ENCODE measurements at places on chromosomes 6 and 20.
A peak's percentile ranks its signal among the peaks of the same experiment; 100 is the strongest.

- no peak for DNase-seq
Observed at GRCh38 chr6:137840252-137840651, 26.8 kb upstream of the TNFAIP3 start.

GRCh38 chr6:130697995-130698535 is 129.1 kb upstream of the SMLR1 start:
- DNase-seq: peak; percentile 50

DNA sequence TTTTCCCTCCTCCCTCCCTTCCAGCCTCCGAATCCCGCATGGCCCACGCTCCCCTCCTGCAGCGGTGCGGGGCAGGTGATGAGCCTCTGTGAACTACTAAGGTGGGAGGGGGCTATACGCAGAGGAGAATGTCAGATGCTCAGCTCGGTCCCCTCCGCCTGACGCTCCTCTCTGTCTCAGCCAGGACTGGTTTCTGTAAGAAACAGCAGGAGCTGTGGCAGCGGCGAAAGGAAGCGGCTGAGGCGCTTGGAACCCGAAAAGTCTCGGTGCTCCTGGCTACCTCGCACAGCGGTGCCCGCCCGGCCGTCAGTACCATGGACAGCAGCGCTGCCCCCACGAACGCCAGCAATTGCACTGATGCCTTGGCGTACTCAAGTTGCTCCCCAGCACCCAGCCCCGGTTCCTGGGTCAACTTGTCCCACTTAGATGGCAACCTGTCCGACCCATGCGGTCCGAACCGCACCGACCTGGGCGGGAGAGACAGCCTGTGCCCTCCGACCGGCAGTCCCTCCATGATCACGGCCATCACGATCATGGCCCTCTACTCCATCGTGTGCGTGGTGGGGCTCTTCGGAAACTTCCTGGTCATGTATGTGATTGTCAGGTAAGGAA is at the start of gene OPRM1:
Gene OPRM1, plus strand, starts transcription at position 10 of the 612 bp plus-strand sequence. Its CDS starts 305 bp downstream, at position 315.
- DNase-seq: peak; percentile 91

- DNase-seq: no peak
Observed at GRCh38 chr6:48782225-48782624, 671.2 kb upstream of the PTCHD4 start.

GRCh38 chr6:51569594-51569993 is 517.8 kb downstream of the PKHD1 start:
- no peak for DNase-seq

GRCh38 chr6:89675949-89676748 is 37.6 kb upstream of the LYRM2 start:
- DNase-seq: peak; percentile 54

- DNase-seq: no peak
Observed at GRCh38 chr20:15561070-15561569, 1012.1 kb downstream of the KIF16B start.

Measured in cardiac muscle cell (in vitro differentiated cells and primary cell).